ENCODE measurements at places on chromosomes 2 and 18.

DNA sequence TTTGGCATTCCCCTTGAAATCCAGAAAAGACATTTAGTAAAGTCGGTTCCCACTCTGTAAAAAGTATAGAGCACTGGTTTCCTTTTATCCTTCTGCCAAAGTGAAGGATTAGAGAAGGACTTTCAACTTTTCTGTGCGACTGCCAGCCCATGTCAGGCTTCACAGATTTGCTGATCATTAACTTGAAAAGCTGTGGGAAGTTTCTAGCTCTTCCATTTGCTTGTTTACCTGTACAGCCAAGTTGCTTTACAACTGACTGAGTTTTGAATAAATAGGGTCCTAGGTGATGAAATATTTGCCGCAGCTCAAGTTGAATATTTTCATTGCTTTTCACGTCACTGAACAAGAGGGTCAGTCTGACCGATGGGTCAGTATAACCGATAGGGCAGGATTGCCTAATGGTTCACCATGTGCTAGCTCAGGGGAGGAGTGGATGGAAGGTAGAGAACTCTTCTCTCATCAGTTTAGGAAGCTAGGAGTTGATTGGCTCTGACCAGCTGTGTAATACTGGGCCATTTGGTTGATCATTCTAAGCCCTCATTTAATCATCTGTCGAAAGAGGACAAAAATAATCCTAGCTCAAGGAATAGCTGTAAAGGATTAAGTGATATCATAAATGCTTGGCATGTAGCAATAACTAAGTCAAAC is 30.4 kb downstream of the UPP2 start:
- DNase-seq: no peak

DNA sequence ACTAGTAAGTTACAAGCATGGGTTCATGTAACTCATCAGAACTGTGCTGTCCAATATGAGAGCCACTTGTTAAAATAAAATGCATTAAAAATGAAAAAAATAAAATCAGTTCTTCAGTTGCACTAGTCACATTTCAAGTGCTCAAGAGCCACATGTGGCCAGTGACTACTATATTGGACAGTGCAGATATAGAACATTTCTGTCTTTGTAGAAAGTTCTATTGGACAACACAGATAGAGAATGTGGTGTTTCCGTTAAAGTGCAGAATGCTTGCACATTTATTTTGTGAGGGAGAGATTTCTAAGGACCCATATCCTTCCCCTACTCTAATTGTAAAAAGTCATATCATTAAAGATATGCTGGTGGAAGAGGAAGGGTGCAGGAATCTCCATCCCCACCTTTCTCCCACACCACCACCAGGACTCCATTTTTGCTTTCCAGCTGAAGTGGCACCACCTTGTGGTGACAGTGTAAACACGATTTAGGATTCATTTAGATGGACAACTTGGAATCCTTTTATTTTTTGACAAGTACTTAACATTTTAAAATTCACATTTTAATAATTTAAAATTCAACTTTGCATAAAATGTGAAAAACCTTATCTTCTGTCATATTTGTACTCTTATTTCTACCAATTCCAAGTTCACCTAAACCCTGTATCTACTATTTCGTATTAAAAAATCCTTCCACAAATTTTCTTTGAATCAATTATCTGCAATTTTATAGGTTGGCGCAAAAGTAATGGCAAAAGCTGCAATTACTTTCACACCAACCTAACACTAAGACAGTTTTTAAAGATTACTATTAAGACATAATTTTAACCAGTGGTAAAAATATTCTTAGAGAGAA is 9.4 kb upstream of the CD302 start:
- DNase-seq: no peak

GRCh38 chr2:23609254-23609653 is 224.3 kb downstream of the KLHL29 start:
- DNase-seq: no peak

- no peak for DNase-seq
Measured at GRCh38 chr2:241582328-241582727, 23.8 kb downstream of the BOK start.

GRCh38 chr2:197234671-197235191 is 75.8 kb downstream of the ANKRD44 start:
- DNase-seq: no peak

DNA sequence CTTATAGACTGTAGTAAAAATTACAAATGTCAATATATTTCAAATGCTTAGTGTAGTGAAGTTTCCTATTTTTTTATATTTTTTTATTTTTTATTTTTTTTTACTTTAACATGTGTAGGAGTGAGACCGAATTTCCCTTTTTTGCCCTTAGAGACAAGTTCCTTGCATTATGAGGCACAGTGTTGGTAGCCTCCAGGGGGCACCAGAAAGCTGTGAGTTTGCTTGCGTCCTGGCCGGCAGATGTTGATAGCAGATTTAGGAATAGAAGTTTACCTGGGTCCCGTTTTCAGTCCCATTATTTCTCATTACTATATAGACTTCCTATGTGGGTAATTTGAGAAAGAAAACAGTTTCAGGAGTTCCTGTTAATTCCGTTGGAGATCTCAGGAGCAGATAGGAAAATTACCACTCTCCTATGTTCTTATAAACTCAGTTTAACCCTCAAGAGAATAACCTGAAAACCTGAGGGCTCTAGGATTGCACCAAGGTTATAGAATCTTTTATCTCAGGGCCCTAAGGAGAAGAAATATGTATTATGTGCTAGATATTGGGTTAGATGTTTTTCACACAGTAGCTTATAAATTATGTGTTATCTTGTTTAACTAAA is 157.5 kb upstream of the SESTD1 start:
- DNase-seq: peak; percentile 44

DNA sequence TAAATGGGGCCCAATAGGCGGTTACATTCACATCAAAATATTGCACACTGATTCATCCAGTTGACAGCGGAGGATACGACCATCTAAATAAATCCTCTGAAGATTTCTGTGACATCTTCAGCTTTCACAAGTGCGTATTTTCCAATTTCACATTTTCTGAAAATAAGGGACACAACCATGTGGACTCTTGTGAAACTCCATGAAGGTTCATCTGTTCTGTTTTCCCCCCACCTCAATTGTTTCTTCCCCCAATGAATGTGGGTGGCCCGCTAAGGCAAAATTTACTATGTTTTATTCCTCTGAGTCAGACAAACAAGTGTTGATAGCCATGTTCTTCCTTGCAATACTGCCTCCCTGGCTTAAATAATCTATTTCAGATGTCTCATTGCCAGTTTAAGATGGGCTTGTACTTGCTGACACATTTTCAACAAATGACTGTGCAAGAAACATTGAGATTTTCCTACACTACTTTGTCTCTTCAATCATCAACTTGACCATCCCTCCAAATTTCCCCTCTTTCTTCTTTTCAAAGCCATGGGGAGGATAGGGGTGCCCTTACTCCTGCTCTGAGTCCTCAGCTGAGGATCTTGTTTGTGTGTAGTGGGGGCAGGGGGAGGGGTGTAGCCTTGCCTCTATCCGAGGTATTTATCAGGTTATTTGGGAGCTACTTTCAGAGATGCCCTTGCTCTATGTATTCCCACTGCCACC is 78.2 kb downstream of the BCL11A start:
- no peak for DNase-seq

DNA sequence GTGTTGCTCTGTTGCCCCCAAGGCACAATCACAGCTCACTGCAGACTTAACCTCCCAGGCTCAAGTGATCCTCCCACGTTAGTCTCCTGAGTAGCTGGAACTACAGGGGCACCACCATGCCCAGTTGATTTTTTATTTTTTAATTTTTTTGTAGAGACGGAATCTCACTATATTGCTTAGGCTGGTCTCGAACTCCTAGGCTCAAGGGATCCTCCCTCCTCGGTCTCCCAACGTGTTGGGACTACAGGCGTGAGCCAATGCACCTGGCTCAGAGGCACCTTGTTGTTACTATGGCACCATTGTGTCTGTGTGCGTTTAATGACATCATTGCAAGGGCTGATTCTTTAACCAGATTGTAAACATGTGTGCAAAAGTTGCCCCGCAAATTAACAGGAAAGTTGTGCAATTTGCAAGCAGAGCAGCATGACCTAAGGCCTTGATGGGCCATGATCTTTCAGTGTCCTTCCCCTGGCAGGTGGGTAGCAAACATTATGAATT is 22.6 kb downstream of the TCF23 start:
- no peak for DNase-seq

DNA sequence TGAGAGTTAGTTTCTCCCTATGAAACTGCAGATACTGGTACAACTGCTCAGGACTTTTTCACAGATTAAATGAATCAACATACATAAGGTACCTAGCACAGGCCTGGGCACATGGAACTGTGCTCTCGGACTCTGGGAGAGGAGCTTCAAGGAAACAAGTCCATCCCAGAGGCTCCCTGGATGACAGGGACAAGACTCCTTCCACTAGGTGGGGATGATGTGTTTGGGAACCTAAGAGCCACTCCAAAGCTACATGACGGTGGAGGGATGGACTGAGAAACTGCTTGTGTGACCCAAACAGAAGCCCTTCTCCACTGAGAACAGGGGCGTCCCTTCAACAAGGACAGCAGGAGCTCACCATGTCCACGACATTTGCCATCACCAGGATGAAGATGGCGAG is 37.1 kb downstream of the CENPO start:
- no peak for DNase-seq

DNA sequence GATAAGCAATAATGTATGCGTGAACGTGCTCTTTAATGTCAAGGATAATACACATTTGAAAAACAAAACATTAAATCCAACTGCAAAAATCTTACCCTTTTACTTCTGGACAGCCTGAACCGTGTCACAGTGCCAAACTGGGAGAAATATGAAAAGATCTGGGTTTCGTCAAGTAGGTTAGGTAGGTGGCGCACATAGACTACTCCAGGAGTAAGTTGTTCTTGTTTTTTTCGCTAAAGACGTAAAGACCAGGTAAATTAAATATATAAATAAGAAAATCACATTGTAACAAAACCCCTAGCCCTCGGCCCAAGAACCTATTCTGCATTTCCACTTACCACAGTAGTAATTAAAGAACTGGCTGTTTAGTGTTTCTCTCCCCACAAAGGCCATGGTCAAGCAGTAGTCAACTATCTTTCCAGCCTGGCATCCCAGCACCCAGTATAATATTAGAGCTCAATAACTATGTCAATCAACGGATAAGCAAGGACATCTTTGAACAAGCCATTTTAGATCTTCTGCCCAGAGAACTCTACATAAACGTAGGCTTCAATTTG is 1.1 kb downstream of the NIFK start:
- no peak for DNase-seq

DNA sequence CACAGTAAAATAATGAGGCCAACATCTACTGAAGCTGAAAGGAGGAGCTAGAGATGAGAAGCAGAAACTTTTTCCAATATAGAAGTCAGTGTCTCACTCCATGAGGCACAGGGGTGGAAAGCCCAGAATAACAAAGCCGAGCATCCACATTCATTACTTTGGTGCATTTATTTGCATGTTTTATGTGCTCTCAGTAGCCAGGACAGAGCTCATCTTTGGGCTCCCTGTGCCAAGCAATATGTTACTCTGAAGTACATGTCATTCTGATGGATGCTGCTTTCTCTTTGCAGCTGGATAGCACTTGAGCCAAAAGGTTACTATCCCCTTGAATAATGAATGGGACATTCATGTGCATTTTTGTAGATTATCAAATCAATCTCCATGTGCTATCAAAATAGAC is 338.6 kb upstream of the SOX11 start:
- DNase-seq: no peak

DNA sequence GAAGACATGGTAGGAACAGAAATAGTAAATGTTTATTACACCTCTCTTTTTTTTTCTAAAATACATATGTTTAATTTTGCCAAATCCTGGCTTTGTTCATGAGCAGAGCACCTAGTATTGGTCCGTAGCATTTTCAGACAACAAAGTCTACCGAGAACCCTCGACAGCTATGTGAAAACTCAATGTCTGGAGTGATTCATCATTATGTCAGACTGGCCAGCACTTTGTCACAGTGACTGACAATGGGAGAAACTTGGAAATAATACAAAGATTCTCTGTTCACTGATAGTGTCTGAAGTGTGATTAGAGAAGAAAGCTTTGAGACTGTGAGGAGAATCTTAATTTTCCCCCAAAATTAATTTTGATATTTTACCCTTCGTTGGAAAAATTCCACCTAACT is 143.0 kb downstream of the HNMT start:
- DNase-seq: no peak

- DNase-seq: no peak
Measured at GRCh38 chr2:128615571-128615970, 296.9 kb upstream of the HS6ST1 start.

DNA sequence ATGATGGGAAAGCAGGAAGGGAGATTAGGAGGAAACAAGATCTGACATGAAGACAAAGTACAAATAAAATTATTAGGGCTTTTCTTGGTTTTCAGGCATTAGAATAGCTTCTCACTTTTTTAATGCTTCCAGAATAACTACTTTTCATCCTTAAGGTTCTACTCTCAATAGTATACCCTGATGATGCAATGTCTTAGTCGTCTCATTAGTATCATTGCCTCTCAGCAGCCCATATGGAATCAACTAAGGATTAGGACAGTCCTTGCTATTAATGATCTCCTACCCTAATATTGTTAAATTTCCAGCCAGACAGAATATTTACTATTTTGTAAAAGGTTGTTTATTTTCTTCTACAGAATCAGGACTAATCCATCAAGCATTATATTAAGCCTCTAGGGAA is 55.9 kb downstream of the RELCH start:
- DNase-seq: no peak

DNA sequence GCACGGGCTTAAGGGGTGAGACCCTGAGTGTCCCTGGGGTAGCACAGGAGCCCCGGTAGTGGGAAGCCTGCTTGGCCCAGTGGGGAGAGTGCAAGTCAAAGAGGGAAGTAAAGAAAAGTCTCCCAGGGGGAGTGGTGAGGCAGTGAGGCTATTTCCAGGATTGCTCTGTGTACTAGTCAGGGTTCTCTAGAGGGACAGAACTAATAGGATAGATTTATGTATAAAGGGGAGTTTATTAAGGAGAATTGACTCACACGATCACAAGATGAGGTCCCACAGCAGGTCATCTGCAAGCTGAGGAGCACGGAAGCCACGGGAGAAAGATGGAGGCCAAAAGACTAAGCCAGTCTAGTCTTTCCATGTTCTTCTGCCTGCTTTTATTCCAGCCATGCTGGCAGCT is 45.5 kb downstream of the CMPK2 start:
- DNase-seq: no peak

- no peak for DNase-seq
Measured at GRCh38 chr18:59383851-59384250, 24.8 kb upstream of the LMAN1 start.

- DNase-seq: no peak
Measured at GRCh38 chr2:70181363-70181956, 9.4 kb downstream of the C2orf42 start.

- DNase-seq: no peak
Measured at GRCh38 chr2:63675026-63675425, 86.3 kb downstream of the MDH1 start.

- peak; percentile 20 for DNase-seq
Measured at GRCh38 chr2:239473211-239473805, 72.5 kb upstream of the HDAC4 start.
